ENCODE measurements at places on chromosomes 16 and 17.

DNA sequence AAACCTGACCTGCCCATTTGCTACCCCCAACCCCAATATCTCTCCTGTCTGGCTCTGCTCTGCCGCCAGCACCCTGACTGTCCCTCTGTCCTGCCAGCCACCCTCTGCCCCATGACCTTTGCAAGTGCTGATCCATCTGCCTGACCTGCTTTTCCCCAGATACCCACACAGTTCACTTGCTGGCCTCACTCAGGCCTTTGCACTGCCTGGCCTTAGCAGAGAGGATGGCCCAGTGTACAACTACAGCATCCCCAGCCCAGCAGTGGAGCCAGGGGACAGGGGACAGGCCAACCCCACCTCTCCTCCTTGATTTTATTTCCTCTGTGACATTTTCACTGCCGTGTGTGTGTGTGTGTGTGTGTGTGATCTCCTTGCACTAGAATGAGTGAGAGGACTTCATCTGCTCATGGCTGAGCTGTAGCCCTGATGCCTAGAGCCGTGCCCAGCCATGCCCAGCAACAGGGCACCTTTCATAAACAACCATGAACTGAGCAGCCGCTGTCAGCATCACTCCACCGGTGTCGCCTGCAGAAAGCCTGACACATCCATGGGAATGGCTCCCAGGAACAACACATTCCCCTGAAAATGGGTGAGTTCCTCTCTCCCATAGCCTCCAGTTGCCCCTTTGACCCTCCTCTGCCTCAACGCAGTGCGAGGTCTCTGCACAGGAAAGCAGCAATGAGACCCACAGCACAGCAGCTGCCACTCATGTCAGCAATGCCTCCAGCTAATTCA, 36.0 kb upstream of the RBFOX3 start:
- no peak for DNase-seq

- no peak for DNase-seq
These were observed 372.7 kb downstream of the SLC39A11 start for GRCh38 chr17:72719578-72720493.

GRCh38 chr17:83159204-83160049, 80.0 kb downstream of the METRNL start:
- no peak for DNase-seq

- DNase-seq, result no peak
These were observed 527 bp upstream of the CHAD start for GRCh38 chr17:50469208-50469605.

DNA sequence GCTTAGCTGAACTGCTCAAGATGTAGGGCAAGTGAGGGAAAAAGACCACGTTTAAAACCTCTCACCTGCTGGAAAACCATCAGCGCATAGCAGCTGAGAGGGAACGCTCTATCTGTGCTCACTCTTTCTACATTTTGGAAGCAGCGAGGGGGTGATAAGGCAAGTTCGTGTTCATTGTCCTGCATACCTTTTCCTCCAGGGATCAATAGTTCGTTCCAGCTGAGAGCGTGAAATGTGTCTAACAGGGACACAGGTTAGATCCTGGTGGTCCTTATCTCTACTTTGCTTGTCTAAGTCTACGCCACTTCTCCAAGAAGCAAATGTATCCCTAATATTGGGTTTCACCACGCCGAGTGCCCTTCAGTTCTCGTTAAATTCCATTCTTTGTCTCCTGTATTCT, 183.5 kb upstream of the ZFHX3 start:
- DNase-seq, result no peak
